Caki2 (cell line): ENCODE measurements at places on chromosomes 11 and 22.
A peak's percentile ranks its signal among the peaks of the same experiment; 100 is the strongest.

GRCh38 chr11:80702264-80702663, 1261.4 kb upstream of the TENM4 start:
- DNase-seq = peak; percentile 27

- no peak for DNase-seq
Measured at GRCh38 chr11:132627981-132628380, 904.3 kb downstream of the OPCML start.

DNA sequence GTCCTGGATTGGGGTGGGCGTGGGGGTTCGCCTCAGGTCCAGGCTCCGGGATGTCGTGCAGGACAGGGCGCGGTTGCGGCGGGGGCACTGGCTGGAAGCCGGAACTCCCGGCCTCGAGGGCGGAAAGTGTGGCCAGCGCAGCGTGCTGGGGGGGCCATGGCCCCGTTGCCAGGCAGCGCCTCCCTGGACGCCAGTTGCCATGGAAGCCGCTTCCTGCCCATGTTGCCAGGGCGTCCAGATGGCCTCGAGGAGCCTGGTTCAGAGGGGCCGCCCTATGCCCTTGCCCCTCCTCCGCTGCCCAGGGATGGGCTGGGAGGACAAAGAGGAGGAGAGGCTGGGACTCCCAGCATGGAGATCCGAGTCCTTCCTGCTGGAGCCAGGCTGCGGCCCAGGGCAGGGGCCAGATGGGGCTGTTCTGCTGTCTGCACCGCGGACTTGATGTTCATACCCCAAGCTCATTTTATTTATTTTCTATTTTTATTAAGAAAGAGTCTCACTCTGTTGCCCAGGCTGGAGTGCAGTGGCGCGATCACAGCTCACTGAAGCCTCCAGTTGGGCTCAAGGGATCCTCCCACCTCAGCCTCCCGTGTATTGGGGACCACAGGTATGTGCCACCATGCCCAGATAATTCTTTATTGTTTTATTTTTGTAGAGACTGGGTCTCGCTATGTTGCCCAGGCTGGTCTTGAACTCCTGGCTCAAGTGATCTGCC, 4.6 kb upstream of the CCDC188 start:
- no peak for DNase-seq

GRCh38 chr11:103536335-103536722, 427.1 kb downstream of the DYNC2H1 start:
- no peak for DNase-seq

- peak; percentile 30 for DNase-seq
Measured at GRCh38 chr11:82631722-82632630, 101.7 kb downstream of the FAM181B start.

GRCh38 chr22:24901448-24901847, 45.0 kb downstream of the LHFPL7 start:
- DNase-seq = no peak

- DNase-seq = peak; percentile 11
Measured at GRCh38 chr11:102267609-102268008, 49.7 kb upstream of the BIRC3 start.

DNA sequence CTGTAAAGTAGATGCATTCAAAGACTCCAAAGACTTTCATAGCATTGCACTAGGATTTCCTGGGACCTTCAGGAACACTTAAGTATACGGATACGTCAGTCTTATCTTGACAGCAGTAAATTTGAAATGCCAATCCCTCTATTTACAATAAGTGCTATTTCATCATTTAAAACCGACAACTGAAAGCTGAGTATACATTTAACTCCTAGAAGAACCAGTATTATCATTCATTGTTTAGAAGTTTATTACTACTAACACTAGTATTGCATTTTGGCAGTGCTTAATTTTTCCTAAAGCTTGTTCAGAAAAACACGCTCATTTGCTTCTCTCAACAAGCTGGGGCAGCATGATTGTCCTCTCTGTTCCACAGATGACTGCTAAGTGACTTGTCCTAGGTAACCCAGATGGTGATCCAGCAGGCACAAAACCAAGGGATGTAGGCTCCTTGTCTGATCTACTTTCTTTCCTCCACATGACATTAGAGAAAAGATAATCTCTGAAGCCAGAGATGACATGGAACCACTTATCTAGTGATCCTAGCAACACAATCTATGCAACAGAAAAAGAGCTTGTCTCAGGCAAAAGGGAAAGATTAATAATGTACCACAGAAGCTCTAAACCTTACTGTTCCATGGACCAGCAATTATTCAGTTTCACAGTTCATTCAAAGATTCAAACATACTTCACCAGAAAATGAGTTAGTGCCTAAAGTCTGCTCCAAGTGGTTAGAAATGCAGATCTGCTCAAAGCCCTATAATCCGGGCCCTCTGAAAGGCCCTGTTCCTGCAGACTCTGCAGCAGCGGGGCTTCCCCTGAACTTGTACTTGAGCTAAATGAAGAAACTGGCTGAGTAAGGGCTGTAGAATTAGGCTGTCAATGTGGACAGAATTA, 5.2 kb downstream of the MAML2 start:
- DNase-seq = no peak

DNA sequence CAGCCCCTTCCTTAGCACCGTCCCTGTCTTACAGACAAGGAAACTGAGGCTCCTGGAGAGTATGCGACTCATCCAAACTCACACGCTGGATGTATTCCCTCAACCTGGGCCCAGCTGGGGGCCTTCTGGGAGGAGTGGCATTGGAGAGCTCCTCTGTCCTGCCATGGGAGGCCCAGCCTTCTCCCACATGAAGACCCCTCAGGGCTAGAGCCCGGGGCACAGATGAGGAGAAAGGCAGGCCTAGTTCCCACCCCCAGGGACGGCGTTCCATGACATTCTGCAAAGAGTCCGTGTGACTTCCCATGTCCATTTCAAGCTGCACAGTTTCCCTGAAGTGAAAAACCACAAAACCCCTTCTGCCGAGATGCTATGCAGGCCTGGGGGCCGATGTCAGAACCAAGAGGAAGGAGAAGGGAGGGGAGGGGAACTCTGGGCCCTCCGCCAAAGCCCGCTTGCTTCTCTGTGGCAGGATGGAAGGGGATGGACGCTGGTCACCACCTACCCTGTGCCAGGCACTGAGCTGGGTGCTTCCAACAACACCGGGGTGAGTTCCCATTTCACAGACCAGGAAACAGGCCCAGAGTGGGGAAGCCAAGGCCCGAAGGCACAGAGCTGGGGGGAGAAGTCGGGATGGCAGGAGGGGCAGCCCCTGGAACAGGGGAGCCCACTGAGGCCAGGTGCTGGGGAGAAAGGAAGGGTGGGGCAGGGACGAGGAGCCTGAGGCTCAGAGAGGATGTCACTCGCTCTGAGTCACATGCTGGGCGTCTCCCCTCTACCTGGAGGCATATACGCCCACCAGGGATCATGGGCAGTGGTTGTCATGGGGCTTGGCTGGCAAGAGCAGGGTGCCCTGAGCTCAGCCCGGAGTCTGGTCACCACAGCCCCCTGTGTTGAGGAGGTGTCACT, 15.7 kb downstream of the RAC2 start:
- no peak for DNase-seq

DNA sequence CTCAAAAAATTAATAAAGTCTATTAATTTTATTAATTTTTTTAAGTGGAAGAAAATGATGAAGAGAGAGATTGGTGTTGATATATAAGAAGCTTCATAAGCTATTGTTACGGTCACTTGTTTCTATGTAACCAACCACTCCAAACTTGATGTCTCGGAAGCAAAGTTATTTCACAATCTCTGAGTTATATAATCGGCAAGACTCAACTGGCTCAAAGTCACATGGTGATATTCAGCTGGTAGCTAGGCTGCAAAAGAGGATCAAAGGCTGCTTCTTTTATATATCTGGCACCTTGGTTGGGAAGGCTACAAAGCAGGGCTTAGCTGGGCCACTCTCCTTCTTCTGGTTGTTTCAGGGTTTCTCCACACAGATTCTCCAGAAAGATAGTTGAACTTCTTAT, 245.1 kb upstream of the ARHGAP42 start:
- DNase-seq = no peak

- no peak for DNase-seq
Measured at GRCh38 chr22:32900886-32901635, 99.6 kb downstream of the TIMP3 start.

- DNase-seq = no peak
Measured at GRCh38 chr22:28983788-28984441, 77.7 kb downstream of the C22orf31 start.

DNA sequence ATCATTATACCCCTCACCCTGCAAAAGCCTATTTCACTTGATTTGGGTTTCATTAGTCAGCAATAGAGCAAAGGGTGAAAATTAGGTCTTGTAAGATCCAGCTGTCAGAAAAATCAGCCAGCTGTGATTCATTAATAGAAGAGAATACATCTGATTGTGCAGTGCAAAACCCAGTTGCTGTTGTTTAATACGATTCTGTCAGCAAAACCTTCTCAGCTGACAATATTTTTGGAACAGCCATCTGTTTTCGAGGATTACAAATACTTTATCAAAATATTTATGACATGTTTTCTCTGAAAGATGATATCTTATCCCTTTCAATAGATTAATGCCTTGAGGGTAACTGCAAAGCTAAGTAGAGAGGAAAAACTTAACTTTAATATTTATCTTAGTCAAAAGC, 1354.0 kb upstream of the RAG2 start:
- no peak for DNase-seq

DNA sequence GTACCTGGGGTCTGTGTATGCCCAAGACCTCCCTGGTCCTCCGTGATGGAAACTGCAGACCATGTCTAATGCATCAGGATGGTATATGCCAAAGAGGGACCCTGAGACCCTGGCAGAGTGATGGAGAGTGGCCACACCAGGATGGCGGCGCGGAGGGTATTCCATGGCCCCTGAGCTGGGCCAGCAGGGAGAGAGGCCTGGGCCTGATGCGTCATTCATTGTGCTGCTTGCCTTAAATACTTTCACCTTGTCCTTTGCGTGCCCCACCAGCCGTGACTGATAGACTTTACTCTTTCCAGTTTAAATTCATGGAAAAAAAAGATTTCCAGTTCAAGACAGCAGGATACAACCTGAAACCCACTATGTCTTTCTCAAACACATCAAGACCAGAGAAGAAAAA, 5.6 kb upstream of the NDUFV1 start:
- no peak for DNase-seq

GRCh38 chr11:69012092-69013008, 696 bp downstream of the MRGPRF start:
- no peak for DNase-seq

DNA sequence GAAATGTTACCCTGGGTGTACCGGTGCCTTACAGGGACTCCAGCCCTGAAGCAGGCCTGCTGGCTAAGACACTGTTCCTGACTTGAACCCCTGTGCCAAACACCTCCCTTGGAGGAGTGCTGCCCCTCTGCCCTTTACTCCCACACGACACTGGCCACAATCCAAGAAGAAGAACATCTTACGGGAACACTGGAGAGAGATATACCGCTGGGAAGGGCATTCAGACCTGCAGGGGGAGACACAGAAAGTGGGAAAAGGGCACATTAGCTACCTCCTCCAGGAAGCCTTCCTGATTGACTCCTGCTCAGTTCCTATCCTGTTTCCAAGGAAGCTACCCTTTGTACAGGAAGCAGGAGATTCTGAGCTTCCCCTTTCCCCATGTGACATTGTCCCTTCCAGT, 18.7 kb downstream of the TMPRSS13 start:
- DNase-seq = no peak

GRCh38 chr22:19062139-19062942, 59.9 kb downstream of the DGCR2 start:
- no peak for DNase-seq

DNA sequence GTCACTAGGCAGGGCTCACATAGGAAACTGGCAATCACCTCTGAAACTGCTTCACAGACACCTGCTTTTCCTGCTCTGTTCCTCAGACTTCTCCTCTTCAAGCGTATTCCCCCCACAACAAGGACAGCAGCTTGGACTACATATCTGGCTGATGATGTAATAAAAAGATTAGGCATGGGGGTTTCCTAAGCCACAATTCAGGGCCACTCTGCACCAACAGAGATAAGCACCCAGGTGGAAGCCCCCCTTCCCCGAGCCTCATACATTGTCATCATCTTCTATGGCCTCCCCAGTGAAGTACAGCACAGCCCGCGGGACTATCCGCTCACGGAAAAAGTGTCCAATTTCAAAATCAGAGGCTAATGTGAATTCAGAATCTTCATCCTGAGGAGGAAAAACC, 25.0 kb upstream of the PHLDA2 start:
- no peak for DNase-seq

DNA sequence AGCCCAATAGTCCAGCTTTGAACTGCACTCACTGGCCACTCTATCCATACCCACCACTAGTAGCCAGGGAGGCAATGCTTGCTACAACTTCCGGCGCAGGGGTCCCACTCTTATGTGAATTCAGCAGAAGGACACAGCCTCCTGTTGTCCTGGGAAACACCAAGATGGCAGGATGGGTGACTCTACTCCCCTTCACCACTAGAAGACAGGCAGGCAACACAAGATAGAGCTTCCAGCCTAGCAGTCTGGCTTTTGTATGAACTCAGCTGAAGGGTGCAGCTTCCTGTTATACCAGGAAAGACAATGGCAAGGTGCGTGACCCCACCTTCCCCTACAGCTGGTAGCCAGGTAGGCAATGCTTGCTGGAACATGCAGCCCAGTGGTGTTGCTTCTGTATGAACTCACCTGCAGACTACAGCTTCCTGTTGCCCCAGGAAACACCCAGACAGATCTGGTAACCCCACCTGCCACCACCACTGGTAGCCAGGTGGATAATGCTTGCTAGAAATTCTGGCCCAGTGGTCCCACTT, 205.2 kb upstream of the KIRREL3 start:
- DNase-seq = no peak

- no peak for DNase-seq
Measured at GRCh38 chr11:134932761-134933160, 520.7 kb upstream of the B3GAT1 start.

GRCh38 chr22:37427711-37428635, 694 bp upstream of the ELFN2 start:
- peak; percentile 22 for DNase-seq

GRCh38 chr11:72789493-72790131, 4.2 kb downstream of the STARD10 start:
- DNase-seq = no peak

GRCh38 chr11:22699388-22699787, 33.0 kb downstream of the GAS2 start:
- no peak for DNase-seq

DNA sequence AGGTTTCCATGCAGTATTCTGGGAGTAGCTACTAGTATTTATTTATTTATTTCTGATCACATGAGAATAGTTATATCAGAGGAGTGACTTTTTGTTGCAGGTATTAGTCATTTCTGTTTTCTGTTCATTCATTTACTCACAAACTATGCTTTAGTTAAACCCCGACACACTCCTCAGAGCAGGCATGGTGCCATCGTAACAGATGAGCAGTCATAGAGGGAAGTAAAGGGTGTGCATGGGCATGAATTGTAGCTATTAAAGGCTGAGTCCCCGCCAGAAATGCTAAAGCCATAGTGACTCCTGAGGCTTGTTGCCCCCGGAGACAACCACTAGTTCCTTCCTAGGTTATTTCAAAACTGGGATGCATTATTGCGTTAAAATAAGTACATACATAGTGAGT, 10.6 kb downstream of the JHY start:
- DNase-seq = peak; percentile 87

GRCh38 chr11:84719935-84720577, 907.1 kb downstream of the DLG2 start:
- DNase-seq = no peak
